Neuronal stem cell (in vitro differentiated cells): ENCODE measurements at places on chromosomes 12 and 14.

- DNase-seq: no peak
Measured at GRCh38 chr12:102534899-102535298, 54.5 kb upstream of the IGF1 start.

DNA sequence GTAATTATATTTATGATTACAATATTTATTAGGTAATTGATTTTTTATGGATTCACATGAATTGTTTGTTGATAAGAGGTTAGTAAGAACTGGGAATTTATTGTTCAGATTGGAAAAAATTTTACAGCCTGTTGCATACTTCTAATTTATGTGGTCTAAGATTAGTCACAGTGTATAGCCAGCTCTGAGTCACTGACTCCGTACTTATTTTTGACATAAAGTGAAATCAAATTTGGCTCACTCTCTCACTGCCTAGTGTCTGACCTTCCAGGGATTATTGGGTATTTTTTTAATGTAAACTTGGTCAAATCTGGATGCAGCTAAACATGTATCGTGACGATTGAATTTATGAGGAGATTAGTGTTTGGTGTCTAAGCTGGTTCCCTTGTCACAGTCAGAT lies 109.3 kb downstream of the PTPRQ start:
- DNase-seq: no peak

DNA sequence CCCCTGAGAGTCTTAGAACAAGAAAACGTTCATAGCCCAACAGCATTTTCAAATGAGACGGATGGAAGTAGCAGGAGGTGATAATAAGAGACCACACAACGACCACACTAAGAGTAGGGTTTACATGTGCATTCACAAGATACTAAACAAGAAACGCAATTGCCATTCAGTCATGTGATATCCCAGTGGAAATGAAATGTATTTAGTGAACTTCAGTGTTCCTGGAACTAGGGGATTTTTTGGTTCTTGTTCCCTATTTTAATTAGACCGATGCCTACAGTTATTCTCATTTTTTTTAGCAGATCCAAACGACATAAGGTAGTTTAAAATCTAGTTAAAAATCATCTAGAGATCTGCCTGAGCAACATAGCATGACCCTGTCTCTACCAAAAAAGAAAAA lies 150.0 kb downstream of the GPR65 start:
- DNase-seq: no peak

DNA sequence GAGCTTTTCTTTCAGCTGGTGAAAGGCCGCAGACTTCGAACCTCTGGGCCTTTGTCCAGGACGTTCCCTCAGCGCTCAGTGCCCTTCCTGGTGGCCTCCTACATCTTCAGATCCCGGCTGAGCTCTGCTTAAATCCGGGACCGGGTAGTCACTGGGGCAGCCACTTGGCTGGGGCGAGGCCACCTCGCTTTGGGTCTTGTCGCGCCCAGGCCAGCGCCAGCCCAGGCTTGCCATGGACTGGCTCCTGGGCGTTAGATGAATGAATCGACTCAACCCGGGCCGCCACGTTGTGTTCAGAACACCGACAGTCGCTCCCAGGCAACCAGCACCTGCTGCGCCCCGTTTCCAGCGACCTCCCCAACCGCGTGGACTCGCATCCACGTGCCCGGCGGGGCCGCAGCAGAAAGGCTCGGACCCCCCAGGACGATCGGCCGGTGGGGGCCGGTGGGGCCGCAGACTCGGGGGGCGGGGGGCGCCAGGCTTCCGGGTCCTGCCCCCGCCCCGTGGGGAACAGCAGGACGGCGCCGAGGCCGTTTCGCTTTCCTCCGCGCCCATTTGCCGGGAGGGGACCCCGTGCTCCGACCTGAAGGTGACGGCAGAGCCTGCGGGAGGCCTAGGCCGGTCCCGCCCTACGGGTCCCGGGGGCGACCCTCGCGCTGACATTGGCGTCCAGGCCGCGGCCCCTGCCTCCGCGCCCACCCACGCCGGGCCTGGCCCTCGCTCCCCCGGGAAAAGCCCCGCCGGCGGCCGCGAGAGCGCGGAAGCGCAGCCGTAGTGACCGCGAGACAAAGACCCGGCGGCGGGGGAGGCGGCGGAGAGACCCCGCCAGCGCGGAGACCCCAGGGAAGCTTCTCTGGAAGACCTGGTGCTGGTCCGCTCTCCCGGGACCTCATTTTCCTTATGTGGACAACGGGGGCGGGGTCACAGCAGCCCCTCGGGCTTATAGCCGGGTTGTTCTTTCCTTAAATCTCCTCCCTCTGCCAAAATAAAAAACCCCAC lies 37.3 kb upstream of the RCOR1 start:
- peak; percentile 47 for DNase-seq

DNA sequence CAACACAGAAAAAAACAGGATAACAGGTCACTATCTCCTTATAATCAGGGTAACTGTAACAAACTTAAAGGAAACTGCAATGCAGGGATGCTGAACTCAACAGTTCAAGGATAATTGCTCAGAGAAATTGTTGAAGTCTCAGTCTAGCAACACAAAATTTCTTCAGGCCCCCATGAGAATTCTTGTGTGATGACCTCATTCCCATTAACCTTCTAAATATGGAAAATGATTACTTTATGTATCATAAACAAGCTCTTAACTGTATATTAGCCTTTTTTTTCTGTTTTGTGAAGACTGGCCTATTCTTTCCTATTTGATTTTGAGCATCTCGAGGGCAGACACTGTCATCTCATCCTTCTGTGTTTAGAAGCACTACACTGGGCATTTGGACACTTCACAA lies 47.1 kb downstream of the IGF1 start:
- no peak for DNase-seq

DNA sequence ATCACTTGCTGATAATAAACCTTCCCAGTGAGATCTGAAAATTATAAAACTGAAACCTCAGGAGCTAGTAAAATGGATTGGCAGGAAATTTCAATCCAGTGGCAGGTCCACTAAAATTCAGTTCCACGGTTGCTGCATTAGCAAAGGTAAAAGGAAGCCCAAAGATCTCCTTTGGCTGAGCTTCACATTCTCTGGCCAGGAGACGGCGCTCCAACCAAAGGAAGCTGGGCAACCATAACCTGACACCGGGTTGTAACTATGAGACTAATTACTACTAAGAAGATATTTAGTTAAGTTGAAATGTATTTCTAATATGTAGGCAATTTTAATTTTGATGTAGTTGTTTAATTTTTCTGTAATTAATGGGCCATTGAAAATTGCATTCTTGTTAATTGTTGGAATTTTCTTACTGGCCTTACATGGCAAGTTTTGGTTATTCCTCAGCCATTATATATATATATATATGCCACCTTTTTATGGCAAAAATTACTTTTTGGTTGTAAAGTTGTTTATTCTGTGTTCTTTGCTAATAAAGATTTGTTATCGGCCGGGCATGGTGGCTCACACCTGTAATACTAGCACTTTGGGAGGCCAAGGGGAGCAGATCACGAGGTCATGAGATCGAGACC lies 17.0 kb downstream of the OR8S1 start:
- DNase-seq: peak; percentile 32

GRCh38 chr12:9367201-9367600 lies 159.0 kb upstream of the PZP start:
- DNase-seq: no peak

- DNase-seq: peak; percentile 76
Measured at GRCh38 chr12:13044002-13044905, at the start of gene FAM234B. TSS of gene FAM234B (plus strand) at chr12:13044381. CDS start at chr12:13044404, 23 bp downstream.

DNA sequence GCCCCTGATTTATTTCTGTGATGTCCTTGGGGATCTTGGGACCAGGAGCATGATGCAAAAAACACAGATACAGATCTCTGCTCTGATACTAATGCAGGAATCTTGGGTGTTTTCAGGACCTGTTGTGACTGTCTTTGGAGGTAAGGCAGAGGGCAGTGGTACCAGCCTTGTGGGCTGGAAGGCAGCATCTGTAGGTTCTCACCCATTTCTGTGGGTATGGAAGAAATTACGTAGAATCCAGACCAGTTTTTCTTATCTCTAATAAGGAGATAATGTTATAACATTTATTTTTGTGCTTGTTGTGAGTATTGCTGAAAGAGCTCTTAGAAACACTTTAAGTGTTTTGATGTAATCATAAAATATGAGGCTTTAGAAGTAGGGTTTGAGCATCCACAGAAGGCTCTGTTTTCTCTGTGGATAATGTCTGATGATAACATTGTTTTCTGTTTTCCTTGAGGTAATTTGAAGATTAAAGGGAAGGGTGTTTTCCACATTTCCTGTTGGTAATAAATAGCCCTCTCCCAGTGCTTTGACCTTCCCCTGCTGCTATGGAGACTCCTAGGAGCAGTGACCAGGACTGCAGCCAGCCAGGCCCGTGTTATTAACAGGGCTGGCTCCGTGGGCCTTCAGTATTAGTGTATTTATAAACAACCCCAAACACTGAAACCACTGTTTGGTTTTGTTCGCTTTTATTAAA lies 9.4 kb upstream of the DCP1B start:
- no peak for DNase-seq

DNA sequence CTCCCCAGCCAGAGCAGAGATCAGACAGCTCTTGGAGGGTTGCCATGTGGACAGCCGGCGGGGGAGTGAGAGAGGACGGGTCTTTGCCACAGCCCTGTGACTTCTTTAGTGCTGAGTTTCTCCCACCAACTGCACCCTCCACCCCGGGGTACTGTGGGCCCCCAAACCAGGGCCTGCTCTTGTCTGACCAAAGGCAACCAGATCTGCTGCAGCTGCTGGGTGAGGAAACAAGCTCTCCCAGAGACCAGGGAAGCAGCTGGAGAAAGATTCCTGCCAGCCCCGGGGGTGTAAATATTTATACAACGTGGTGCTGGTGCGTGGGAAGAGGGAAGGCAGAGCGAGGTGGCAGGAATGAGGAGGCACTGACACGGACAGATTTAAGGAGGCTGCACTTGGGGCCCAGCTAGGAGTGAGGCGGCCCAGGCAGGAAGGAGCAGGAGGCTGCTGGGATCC lies 14.3 kb upstream of the ZFP36L1 start:
- DNase-seq: no peak

DNA sequence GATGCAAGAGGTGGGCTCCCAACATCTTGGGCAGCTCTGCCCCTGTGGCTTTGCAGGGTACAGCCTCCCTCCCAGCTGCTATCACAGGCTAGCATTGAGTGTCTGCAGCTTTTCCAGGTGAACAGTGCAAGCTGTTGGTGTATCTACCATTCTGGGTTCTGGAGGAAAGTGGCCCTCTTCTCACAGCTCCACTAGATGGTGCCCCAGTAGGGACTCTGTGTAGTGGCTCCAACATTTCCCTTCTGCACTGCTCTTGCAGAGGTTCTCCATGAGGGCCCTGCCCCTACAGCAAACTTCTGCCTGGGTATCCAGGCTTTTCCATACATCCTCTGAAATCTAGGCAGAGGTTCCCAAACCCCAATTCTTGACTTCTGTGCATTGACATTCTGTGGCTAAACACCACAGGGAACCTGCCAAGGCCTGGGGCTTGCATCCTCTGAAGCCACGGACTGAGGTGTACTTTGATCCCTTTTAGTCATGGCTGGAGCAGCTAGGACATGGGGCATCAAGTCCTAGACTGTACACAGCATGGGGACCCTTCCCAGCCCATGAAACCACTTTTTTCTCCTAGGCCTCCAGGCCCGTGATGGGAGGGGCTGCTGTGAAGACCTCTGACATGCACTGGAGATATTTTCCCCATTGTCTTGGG lies 24.0 kb upstream of the SLC38A1 start:
- no peak for DNase-seq

DNA sequence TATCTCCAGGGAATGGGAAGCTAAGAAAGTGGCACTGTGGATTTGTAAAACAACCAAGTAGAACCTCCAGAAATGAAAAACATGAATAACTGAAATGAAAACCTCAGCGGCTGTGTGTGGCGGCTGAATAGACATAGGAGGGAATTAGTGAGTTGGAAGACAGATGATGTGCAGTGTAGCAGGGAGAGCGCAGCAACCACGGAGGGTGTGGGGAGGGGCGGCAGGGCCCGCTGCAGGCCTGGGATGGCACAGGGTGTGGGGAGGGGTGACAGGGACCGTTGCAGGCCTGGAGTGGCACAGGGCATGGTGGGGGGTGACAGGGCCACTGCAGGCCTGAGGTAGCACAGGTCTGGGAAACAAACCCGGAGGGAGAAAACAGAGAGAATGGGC lies 51.1 kb downstream of the BEGAIN start:
- no peak for DNase-seq

DNA sequence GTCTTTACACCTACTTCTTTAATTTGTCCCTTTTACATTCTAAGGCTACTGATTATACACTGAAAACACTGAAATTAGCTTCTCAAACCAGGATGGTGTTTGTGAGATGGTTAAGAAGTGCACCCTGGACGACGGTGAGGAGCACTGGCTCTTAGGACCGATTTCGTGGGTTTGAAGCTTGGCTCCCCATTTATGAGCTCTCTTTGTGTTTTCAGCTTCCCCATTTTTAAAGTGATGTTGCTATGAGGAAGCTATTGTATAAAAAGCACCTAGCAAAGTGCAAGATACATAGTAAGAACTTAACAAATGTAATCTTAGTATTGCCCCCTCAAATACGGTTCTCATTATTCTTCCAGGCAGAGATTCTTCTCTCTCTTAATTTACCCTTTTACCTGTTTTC lies 4.7 kb downstream of the NFYB start:
- DNase-seq: no peak

DNA sequence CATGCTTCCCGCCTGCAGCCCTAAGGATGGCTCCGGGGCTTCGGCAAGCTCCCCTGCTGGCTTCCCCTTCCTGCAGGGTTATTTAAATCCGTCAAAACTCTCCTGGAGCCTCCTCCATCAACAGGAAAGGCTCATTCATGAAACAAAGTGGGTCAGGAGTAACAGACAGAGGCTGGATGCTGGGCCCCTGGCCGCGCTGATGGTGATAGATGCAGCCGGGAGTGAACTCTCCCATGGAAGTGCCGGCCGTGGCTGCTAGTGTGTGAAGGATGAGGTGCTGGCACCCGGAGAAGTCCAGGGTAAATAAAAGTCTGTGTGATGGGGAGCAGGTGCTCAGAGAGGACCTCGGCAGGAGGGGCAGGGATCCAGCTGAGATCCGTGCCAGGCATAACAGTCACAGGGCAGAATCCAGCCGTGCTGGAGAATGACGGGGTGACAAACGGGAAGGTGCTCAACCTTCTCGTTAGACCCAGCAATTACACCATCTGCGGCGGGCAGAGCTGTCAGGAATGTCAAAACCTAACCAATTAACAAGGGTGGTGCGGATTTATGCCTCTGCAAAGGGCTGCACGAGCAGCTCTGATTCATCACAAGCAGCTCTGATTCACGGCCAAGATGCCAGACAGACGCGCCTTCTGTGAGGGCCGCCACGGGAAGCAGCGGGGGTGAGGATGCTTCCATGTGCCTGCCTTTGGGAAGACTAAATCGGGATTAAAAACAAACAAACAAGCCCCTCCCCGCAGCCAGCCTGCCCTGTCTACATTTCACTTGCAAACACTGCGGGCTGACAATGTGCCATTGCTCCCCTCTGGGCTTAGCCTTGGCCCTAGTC lies 55.6 kb downstream of the SYNE3 start:
- no peak for DNase-seq

- DNase-seq: no peak
Measured at GRCh38 chr12:120224304-120225199, 23.6 kb upstream of the RPLP0 start.

DNA sequence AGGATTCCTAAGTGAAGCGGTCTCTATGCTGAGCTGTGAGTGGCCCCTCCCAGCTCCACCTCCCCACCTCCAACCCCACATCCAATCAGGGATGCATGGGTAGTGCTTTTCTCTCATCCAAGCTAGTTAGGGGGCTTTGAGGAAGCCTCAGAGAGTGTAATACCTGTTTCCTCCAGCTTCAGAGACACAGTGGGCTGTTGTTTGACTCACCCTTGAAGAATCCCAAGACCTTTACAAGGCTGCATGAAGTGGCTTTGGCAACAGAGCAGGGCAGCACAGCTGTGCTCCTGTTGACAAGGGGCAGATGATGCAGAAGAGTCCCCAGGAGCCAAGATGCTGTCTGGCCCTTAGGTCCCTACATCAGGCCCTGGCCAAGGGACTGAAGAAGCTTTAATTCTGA lies 27.1 kb upstream of the CLMN start:
- no peak for DNase-seq
